Upper lobe of left lung (tissue), 6 donors: ENCODE measurements at places on chromosomes 11 and 22. TPM values are rescaled to one million over a fixed set of nuclear protein-coding genes. Genes with fewer than 3 reads are reported as not detected.
A peak's percentile ranks its signal among the peaks of the same experiment; 100 is the strongest.

DNA sequence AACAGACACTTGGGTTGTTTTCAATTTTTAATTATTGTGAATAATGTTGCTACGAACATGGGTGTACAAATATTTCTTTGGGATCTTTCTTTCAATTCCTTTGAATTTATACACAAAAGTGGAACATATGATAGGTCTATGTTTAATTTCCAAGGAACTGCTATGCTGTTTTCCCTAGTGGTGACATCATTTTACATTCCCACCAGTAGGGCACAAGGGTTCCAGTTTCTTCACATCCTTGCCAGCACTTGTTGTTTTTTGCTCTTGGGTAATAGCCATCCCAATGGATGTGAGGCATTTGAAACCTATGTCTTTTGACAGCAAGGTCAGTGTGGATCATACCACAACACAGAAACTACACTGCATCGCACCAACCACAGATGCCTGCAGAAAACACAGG is 41.8 kb upstream of the SCN3B start:
- H3K36me3 ChIP-seq = no peaks in the 10 kb centered on the region
- H3K4me1 ChIP-seq = no peaks in the 10 kb centered on the region
- H3K27ac ChIP-seq = no peak overlapping the region
- no peaks in the 10 kb centered on the region for H3K27me3 ChIP-seq

DNA sequence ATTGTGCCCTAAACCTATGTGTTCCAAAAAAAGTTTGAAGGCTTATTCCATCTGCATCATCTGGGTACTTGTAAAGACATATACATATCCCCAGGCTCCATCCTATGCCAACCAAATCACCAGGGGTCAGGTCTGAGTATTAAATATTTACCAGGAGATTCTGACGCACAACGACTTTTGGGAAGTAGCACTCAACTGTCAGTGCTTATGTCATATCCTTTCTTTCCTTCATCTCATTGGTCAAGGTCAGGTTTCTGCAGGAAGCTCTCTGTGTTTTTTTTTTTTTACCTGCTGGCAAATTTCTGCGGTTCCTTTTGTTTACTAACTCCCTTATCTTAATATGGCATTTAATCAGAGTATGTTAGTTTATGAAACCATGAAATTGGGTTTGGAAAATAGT is 22.5 kb upstream of the CYP2R1 start:
- no peak overlapping the region for H3K27ac ChIP-seq
- no peak for DNase-seq
- H3K36me3 ChIP-seq = no peaks in the 10 kb centered on the region

RIMBP3B gene
- 0.46 TPM for total RNA-seq

- no peak overlapping the region for H3K4me3 ChIP-seq
- no peaks in the 10 kb centered on the region for H3K36me3 ChIP-seq
- peaks cover 24% of the 10 kb centered on the region for H3K4me1 ChIP-seq
- no peaks in the 10 kb centered on the region for H3K27me3 ChIP-seq
Measured at GRCh38 chr11:34599406-34599945, 21.4 kb upstream of the EHF start.

CD3D gene
- total RNA-seq = 5.1 TPM

- no peak overlapping the region for H3K4me3 ChIP-seq
- H3K4me1 ChIP-seq = peaks cover 11% of the 10 kb centered on the region
- H3K27me3 ChIP-seq = peaks cover 8% of the 10 kb centered on the region
- DNase-seq = peak; percentile 61
- H3K27ac ChIP-seq = no peak overlapping the region
- no peaks in the 10 kb centered on the region for H3K36me3 ChIP-seq
Measured at GRCh38 chr11:1433568-1433967, 43.8 kb downstream of the BRSK2 start.

DNA sequence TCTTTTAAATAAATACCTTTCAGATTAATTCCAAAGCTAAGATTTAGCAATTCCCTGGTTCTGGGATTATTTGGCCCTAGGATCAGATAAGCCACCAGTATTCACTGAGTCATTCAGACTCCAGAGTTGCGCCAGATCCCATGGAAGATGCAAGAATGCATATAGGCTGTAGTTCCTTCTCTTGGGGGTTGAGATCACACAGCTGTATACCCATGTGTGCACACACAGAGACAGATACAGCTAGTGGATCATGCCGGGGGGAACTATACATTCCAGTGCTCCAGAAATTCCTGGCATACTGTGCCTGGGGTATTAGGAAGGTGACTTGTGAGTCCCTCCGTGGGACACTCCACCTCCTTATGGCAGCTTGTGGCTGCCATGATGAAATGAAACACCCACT is 75.4 kb downstream of the ZBTB16 start:
- H3K4me1 ChIP-seq = peaks cover 97% of the 10 kb centered on the region
- peak; percentile 61 for DNase-seq
- H3K27ac ChIP-seq = peak overlapping the region; percentile 68
- no peak overlapping the region for H3K4me3 ChIP-seq
- peaks cover 26% of the 10 kb centered on the region for H3K36me3 ChIP-seq

- H3K27me3 ChIP-seq = no peaks in the 10 kb centered on the region
- H3K36me3 ChIP-seq = no peaks in the 10 kb centered on the region
- no peak overlapping the region for H3K4me3 ChIP-seq
- H3K27ac ChIP-seq = no peak overlapping the region
- peaks cover 7% of the 10 kb centered on the region for H3K4me1 ChIP-seq
Measured at GRCh38 chr11:85679576-85679975, 6.4 kb downstream of the CCDC89 start.

MMP12 gene
- not detected for total RNA-seq

DNA sequence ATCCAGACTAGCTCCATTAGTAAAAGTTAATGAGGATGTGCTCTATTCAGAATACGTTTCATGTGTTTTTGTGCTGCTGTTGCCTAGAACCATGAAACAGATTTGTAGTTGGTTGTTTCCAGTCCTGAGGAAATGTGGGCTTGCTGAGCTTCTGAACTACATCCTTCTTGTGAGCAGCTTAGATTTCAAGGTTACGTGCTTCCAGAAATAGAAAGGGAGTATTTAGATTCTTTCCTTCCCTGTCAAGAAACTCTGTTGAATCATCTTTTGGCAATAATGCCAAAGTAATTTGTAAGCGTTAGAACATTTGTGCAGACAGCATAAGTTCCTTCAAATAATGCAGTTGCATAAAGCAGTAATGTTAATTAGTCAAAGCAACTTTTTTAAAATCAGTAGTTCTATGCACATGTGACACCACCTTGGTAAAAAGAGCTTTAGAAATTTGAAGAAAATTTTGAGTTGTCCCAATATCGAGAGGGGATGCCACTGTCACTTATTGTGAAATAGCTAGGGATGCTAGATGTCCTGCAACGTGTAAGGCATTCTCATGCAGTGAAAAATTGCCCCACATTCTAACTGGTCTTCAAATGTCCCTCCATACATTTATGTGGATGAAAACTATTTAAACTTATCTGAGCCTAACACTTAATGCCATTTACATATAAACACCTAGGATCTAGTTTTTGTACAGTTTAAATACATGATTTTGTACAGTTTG is 169.6 kb downstream of the ETS1 start:
- no peaks in the 10 kb centered on the region for H3K27me3 ChIP-seq
- no peaks in the 10 kb centered on the region for H3K36me3 ChIP-seq

VSIG10L2 gene
- total RNA-seq = not detected

CCDC90B gene
- total RNA-seq = 8.9 TPM

- H3K4me1 ChIP-seq = no peaks in the 10 kb centered on the region
- H3K4me3 ChIP-seq = no peak overlapping the region
- H3K36me3 ChIP-seq = no peaks in the 10 kb centered on the region
- DNase-seq = no peak
- no peaks in the 10 kb centered on the region for H3K27me3 ChIP-seq
Measured at GRCh38 chr11:80987171-80987570, 1546.3 kb upstream of the TENM4 start.

TRPM5 gene
- not detected for total RNA-seq

ROBO4 gene
- 52.3 TPM for total RNA-seq

DNA sequence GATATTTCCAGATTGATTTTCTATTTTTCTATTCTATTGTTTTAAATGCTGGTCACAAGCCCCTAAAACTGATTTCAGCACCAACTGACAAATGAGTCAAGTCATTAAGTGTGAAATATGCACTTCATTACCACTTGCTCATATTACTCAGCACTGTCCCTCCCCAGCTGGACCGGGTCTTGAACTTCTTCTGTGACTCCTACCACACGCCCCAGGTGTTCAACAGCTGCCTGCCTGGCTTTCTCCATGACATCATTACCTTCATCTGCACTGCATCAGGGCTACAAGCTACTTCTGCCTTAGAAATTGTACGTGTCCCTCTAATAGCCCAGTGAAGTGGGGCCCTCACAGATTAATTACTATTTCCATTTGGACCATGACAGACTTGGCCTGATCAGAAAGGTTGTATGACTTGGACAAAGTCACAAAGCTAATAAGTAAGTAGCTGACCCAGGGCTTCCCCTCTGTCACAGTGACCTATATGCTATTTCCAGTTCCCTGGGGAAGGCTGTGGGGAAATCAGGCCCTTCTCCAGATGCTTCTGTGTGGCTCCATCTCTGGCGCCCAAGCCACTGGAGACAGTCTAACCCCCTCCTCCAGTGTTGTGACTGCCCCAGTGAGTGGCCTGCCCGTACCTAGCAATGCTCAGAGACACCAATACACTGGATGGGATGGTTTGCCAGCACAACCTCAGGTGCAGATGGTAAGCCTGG is 18.1 kb downstream of the TBC1D10A start:
- no peak overlapping the region for H3K4me3 ChIP-seq
- peaks cover 98% of the 10 kb centered on the region for H3K4me1 ChIP-seq
- no peaks in the 10 kb centered on the region for H3K27me3 ChIP-seq
- peak overlapping the region; percentile 90 for H3K27ac ChIP-seq
- H3K36me3 ChIP-seq = no peaks in the 10 kb centered on the region

DNA sequence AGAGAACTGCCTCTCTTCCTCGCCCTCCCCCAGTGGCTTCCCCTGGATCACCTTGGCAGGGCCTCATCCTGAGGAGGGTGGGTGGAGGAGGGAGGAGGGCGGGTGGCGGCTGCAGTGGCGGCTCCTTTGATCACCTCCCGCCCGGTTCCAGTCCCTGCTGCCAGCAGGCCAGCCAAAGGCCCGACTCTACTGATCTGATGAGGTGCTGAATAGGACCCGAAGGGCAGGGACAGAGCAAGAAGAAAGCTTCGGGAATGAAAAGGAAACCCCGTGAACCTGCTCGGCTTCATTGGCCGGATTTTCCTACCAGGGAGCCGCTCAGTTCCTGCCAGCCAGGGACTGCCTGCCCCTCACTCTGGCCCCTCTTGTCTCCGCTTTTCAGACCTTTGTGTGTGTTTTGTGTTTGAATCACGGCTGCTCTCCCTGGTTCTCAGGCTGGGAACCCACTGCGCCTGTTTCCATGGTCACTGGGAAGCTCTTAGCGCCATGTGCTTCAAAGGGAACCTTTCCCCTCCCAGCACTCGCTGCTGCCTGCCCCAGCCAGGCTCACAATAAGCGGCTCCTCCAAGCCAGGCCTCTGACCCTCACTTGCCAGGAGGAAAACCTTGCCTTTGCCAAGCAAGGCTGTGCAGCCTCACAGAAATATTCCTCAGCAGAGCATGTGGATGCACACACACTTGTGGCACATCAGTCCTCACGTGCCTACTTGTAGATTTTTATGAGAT is 56.8 kb downstream of the C22orf31 start:
- H3K4me3 ChIP-seq = peak overlapping the region; percentile 4
- H3K4me1 ChIP-seq = peaks cover 16% of the 10 kb centered on the region
- peak overlapping the region; percentile 73 for H3K27ac ChIP-seq
- H3K27me3 ChIP-seq = no peaks in the 10 kb centered on the region

DNA sequence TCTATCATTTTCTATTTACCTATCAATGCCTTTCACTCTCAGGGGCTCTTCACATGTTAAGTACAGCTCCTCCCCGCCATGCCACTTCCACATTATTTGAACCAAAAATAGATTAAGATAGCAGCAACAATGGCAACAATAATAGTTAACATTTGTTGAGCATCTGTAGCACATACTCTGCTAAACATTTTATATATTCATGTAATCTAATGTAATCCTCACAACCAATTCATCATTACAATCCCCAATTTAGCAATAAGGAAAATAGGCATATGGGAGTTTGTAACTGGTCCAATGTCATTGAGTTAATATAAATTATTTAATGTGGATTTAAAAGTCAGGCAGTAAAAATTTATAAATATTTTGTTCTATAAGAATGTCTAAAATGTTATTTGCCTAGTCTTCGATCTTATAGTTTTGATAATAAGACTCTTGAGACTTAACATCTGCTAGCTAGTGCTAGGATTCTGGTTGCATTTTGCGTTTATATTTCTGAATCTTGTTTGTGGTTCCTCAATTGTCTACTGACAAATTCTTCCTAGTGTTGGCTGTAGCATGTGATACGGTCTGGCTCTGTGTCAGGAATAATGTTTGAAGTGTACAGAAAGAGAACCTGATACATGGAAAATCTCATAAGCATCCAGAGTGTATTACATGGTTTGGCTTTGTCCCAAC is 621.5 kb upstream of the LUZP2 start:
- no peak overlapping the region for H3K4me3 ChIP-seq
- no peaks in the 10 kb centered on the region for H3K36me3 ChIP-seq
- H3K27me3 ChIP-seq = no peaks in the 10 kb centered on the region
- no peak for DNase-seq
- no peak overlapping the region for H3K27ac ChIP-seq

DNA sequence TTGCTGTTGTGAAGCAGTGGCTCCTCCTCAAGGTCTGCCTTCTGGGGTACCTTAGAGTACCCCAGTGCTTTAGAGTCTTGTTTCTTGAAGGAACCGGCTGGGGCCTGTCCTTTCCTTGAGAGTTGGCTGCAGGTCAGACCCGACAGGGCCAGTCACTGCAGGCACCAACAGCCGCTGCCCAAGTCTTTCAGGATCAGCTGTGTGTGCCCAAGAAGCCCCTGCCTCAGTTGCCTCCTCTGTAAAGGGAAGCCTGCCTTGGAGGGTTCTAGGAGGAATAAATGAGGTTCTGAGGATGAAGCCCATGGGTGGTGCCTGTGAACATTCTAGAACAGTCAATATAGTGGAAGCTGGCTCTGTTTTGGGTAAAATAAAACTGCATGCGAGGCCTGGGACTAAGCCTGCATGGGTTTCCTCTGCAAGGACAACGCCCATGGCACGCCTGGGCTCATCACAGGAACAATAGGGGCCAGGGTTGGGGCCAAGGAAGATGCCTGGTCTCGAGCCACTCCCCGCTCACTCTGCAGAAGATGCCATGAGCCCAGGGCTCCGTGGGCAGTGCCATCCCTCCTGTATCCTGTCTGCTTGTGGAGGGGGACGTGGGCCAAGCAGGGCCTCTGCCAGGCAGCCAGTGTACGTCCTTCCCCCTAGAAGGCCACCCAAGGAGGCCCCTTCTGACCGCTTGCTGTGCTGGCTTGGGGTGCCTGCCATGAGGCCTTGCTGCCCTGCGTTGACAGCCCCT is 81.6 kb downstream of the MED15 start:
- DNase-seq = no peak
- H3K27ac ChIP-seq = no peak overlapping the region
- H3K36me3 ChIP-seq = peaks cover 40% of the 10 kb centered on the region
- no peaks in the 10 kb centered on the region for H3K4me1 ChIP-seq
- H3K27me3 ChIP-seq = no peaks in the 10 kb centered on the region

GRCh38 chr22:42272431-42272999 is 2.1 kb upstream of the TCF20 start:
- no peak for DNase-seq
- H3K4me3 ChIP-seq = no peak overlapping the region
- H3K36me3 ChIP-seq = no peaks in the 10 kb centered on the region
- peaks cover 17% of the 10 kb centered on the region for H3K4me1 ChIP-seq
- no peaks in the 10 kb centered on the region for H3K27me3 ChIP-seq
- no peak overlapping the region for H3K27ac ChIP-seq
